D721Med (cell line): ENCODE measurements at places on chromosomes 12 and 14.

DNA sequence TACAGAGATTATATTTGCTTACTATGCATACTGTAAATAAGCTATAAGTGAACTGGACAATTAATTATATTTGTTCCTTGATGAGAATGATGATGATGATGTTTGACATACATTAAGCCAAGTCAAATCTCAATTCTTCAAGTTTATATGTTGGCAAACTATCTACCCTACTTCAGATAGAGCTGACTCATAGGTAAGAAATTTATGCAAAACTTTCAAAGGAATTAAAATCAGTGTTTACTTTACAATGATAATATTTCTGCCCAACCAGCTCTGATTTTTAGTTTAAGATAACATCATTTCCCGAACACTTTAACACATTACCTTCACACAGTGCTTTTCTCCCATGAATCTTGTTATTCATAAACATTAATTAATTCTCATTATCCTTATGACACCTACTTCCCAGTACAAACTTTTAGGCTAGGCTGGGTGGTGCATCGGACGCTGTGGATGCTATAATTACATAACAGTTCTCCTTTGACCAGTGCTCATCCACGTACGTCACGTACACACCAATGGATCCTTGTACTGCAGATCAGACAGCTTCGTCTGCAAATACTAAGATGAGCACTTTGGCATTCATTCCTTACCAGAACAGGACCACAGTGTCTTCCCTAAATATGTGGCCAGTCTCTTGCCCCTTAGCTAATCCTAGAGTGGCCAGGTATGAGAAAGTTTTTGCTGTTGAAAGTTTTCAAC lies 18.3 kb downstream of the BMP4 start:
- no peak for DNase-seq

DNA sequence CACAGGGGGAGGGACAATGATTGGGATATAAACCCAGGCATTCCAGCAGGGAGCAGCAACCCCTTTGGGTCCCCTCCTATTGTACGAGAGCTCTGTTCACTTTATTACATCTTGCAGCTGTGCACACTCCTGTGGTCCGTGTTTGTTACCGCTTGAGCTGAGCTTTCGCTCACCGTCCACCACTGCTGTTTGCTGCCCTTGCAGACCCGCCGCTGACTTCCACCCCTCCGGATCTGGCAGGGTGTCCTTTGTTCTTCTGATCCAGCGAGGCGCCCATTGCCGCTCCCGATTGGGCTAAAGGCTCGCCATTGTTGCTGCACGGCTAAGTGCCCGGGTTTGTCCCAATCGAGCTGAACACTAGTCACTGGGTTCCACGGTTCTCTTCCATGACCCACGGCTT lies 64.1 kb downstream of the E2F7 start:
- no peak for DNase-seq

DNA sequence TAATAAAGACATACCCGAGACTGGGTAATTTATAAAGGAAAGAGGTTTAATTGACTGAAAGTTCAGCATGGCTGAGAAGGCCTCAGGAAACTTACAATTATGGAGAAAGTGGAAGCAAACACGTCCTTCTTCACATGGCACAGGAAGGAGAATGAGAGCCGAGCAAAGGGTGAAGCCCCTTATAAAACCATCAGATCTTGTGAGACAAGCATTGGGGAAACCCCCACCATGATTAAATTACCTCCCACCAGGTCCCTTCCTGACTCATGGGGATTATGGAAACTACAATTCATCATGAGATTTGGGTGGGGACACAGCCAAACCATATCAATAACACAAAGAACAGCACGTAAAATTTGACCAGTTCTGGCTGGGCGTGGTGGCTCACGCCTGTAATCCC lies 85.6 kb upstream of the ATF7IP start:
- no peak for DNase-seq

- no peak for DNase-seq
Measured at GRCh38 chr12:41013881-41014642, 174.1 kb upstream of the PDZRN4 start.

- DNase-seq: no peak
Measured at GRCh38 chr12:11761869-11762567, 112.5 kb downstream of the ETV6 start.

DNA sequence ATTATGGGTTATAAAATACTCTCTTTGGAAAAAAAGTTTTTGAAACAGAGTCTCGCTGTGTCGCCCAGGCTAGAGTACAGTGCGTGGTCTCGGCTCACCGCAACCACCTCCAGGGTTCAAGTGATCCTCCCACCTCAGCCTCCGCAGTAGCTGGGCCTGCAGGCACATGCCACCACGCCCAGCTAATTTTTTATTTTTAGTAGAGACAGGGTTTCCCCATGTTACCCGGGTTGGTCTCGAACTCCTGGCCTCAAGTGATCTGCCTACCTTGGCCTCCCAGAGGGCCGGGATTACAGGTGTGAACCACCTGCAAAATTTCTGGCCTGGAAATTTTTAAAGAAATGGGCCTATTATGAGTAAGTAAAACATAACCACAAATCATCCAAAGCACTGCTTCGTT lies 3.8 kb downstream of the USP15 start:
- no peak for DNase-seq

DNA sequence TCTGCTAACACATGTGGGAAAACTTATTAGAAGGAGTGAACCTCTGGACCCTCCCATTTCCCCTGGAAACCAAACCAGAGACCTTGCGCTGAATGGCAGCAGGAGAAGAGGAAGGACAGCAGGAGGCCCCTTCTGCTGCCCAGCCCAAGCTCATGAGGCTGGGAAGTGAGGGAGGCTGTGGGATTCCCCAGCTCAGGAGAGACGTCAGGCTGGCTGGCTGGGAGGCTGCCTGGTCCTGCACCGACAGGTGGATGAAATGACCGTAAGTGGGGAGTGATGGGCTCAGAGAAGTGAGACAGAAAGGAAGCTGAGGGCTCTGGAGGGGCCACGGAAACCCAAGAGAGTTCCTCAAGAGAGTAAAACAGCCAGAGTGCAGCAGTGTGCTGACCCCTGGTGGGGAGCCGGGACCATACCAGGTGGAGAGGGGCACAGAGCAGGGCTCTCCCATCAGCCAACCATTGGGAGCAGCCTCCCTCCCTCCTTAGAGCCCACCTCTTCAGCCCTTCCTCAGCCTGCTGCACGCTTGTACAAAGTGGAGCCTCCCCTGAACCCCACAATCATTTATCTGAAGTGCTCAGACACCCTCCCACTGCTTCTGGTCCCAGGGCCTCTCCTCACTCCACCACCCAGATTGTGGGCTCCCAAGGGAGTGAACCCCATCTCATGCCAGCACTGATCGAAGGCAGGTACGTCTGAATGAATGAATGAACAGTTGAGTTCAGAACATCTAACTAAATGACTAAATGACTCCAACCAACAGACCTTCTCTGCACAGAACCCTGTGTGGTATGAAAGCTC lies 14.0 kb downstream of the TAMALIN start:
- peak; percentile 76 for DNase-seq

DNA sequence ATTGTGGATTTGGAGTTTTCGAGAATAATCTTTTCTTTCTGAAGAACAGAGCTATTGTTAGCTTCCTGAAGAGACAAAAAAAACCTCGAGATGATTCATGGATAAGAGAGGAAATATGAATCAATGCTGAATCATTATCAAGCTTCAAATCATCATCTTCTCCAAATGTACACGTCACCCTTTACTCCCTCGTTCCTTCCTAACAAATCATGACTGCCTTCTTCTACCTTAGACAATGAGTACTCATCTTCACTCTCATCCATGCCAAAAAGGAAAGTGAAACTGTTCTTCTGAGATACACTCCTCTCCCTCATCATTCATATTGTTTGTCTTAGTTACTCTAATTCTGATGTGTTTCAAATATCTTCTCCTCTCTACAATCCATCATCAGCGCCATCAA lies 1115.8 kb upstream of the ATXN7L3B start:
- DNase-seq: no peak

- no peak for DNase-seq
Measured at GRCh38 chr12:19428246-19428645, 11.0 kb upstream of the AEBP2 start.

- DNase-seq: no peak
Measured at GRCh38 chr12:95674163-95674562, 116.4 kb downstream of the NTN4 start.

DNA sequence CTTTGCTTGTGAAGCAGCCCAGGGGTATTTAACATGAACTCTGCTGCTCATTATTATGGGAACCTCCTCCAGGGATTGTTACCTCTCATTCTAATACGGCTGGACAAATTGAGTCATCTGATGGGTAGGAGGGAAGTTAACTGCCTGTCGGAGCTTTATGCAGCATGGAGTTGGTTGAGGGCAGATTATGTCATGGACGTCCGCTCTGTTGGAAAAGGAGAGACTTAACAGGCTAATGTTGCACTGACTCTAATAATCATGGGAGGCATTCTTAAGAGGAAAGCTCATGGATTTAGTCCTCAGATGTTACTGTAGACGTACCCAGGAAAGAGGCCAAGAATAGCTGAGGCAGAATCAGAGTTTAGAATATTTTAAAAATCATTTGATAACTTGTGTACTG lies 9.9 kb downstream of the POP5 start:
- DNase-seq: no peak
